Activated naive CD8-positive, alpha-beta T cell treated with anti-CD3 and anti-CD28 coated beads for 36 hours (primary cell): ENCODE measurements at places on chromosomes 3 and 15.

DNA sequence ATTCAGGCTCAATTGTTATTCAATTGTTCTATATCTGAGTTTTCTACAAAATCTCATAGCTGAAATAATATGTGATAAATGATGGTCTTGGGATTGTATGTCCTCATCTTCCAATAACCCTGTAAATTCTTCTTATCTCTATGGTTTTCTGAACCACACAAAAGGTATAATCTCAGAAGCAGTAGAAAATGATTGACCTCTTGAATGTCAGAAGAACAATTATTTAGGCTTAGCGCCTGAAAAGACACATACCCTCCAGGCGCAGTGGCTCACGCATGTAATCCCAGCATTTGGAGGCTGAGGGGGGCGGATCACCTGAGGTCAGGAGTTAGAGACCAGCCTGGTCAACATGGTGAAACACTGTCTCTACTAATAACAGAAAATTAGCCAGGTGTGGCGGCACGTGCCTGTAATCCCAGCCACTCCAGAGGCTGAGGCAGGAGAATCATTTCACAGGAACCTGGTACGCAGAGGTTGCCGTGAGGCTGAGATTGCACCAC lies 288.0 kb upstream of the TBC1D5 start:
- H3K4me1 ChIP-seq = no peaks in the 10 kb centered on the region
- H3K36me3 ChIP-seq = no peaks in the 10 kb centered on the region
- no peak overlapping the region for H3K27ac ChIP-seq
- peaks cover 9% of the 10 kb centered on the region for H3K27me3 ChIP-seq
- H3K4me3 ChIP-seq = no peak overlapping the region
- DNase-seq = no peak

GRCh38 chr3:109819734-109820133 lies 482.4 kb upstream of the DPPA4 start:
- no peak overlapping the region for H3K4me3 ChIP-seq
- H3K4me1 ChIP-seq = no peaks in the 10 kb centered on the region
- no peak for DNase-seq
- no peak overlapping the region for H3K27ac ChIP-seq

DNA sequence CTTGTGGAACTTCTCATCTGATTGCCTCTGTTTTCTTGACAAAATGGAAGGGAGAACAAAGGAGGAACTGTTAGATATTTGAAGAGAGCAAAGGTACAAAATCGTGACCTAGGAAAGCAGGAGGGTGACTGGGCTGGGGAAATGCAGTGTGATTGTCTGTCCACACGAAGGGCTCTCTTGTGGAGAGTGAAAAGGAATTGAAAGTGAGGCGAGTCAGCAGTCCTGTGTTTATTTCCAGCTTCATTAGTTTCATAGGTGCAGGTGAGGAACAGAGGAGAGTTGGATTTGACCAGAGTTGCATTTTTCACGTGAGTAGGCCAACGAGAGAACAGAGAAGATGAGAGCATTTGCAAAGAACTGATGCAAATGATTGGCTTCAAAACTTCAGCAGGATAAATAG lies 336.4 kb upstream of the SATB1 start:
- H3K27me3 ChIP-seq = no peaks in the 10 kb centered on the region
- no peaks in the 10 kb centered on the region for H3K36me3 ChIP-seq
- H3K27ac ChIP-seq = no peak overlapping the region
- H3K4me1 ChIP-seq = peaks cover 13% of the 10 kb centered on the region
- H3K4me3 ChIP-seq = no peak overlapping the region

GRCh38 chr3:126106336-126107202 lies 22.6 kb upstream of the SLC41A3 start:
- H3K4me3 ChIP-seq = no peak overlapping the region
- H3K27ac ChIP-seq = no peak overlapping the region
- no peak for DNase-seq
- H3K4me1 ChIP-seq = no peaks in the 10 kb centered on the region
- H3K36me3 ChIP-seq = no peaks in the 10 kb centered on the region

DNA sequence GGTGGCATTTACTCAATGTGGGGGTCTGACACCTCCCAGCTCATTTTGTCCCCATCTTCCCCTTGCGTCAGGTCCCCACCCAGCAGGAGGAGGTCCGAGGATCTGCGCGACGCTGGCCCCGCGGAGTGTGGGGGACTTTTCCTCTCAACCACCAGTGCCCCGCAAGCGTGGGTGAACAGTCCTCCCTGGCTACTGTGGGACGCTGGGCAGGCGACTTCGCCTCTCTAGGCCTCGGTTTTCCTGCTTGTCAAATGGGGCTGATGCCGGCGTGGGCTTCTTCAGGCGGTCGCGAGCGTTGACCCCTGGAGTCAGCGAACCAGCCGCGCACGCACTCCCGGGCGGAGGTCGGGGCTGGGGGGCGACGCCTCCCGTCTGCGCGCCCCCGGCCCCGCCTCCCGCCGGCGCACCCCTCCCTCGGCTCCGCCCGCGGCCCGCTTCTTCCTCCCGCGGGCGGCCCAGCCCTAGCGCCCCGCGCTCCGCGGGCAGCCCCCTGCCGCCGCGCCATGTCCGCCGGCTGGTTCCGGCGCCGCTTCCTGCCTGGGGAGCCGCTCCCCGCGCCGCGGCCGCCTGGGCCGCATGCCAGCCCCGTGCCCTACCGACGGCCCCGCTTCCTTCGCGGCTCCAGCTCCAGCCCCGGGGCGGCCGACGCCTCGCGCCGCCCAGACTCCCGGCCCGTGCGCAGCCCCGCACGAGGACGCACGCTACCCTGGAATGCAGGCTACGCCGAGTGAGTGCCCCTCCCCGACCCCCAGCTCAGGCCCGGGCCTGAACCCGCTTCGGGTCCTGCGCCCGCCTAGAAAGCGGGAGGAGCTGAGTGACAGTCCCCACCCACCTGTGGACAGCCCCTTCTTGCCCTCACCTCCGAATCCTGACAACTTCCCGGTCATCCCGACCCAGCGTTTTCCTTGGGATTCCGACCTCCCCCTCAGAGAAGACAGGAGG lies at the start of gene PPM1M:
PPM1M (plus strand) TSS at position 438 of the 942 bp plus-strand sequence; CDS start at position 504, 66 bp downstream.
- peak within 1 kb of the TSS; percentile 93 for H3K4me3 ChIP-seq
- peak within 1 kb of the TSS; percentile 94 for H3K27ac ChIP-seq
- peak; percentile 75 for DNase-seq
- H3K36me3 ChIP-seq = peaks cover 72% of the 10 kb centered on the region
- peaks cover 75% of the 10 kb centered on the region for H3K4me1 ChIP-seq
- H3K27me3 ChIP-seq = no peaks in the 10 kb centered on the region
